ENCODE measurements at places on chromosomes 7 and 10.

GRCh38 chr10:71742301-71743088, 22.9 kb upstream of the C10orf105 start:
- no peak for DNase-seq

- DNase-seq = no peak
These were observed 70.3 kb upstream of the RSU1 start for GRCh38 chr10:16887565-16887964.

- DNase-seq = no peak
These were observed 251.2 kb upstream of the MDFIC start for GRCh38 chr7:114670676-114671075.

- DNase-seq = no peak
These were observed 107.7 kb upstream of the PCLO start for GRCh38 chr7:83270407-83270806.

DNA sequence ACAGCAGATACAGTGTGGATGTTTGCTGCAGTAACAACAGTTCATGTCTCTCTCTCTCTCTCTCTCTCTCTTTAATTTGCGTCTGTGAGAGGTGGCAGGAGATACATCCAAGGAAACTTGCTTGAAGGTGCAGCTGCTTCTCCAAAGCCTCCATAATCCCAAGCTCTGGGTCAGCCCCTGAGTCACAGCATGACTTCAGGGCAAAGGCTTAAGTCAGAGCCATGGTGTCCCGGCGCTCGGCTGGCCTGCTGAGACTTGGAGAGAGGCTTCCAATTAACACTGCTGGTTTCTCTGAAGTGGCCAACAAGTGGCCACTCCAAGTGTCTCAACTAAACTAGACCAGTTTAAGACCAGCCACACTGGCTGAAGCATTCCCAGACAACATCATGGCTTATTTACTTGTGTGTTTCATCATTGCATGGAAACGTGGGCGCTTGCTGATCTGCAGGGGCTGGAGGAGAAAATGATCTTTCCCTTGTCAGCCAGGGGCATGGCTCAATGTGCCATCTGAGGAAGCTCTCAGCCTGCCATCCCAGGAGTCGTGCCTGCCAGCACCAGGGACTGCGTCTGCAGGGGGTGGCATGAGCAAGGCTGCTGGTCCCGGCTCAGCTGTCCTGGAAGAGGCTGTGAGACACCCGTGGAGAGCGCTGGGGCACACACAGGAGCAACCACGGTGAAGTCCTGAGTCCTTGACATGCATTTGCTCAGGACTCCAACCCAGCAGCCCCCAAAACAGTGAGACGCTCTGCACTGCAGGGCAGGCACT, 254.2 kb downstream of the COBL start:
- no peak for DNase-seq

DNA sequence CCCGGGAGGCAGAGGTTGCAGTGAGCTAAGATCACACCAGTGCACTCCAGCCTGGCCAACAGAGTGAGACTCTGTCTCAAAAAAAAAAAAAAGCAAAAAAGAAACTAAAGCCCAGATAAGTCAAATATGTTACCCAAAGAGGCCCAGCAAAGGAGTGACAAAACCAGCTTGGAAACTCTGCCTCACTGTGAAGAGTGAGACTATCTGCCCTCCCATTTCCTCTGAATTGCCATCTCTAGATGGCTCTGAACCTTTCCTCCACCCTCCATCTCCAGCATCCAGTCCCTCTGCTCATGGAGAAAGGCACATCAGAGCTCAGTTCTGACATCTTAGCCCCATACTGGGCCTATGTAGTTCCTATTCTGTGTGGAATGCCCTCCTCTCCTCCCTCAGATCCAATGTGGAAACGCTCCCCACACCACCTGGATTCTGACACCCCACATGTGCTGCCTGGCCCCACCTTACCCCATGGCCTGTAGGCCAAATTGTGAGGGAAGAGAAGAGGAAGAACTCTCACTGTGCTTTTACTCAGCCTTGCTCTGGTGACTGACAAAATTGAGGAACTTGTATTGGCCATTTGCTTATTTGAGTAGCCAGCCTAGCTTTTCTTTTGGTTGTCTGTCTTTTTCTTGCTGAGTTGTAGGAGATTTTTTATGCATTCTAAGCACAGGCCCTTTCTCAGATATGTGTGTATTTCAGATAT, 18.0 kb upstream of the NUDCD3 start:
- DNase-seq = no peak

- no peak for DNase-seq
These were observed 1.5 kb upstream of the SHH start for GRCh38 chr7:155813546-155814315.

- no peak for DNase-seq
These were observed 69.4 kb upstream of the HECTD2 start for GRCh38 chr10:91340613-91341362.
